Activated T-helper 2 cell treated with anti-CD3 and anti-CD28 coated beads, Interferon-gamma antibody, Interleukin-2, Interleukin-4, amounts not matched to agents 10 μg/mL and 5 μg/mL and 100 μg/mL, durations not matched to agents 14 hours and 24 hours and 36 hours (primary cell): ENCODE measurements at places on chromosomes 6 and 20. TPM values are rescaled to one million over a fixed set of nuclear protein-coding genes. Genes with fewer than 3 reads are reported as not detected.

The KCNK15 gene
- 0.16 and 0.34 TPM in 2 replicates for total RNA-seq

The OPN5 gene
- not detected in 2 replicates for total RNA-seq

The TMEM151B gene
- 0.05 TPM in 1 of 2 replicates, not detected in the other for total RNA-seq

DNA sequence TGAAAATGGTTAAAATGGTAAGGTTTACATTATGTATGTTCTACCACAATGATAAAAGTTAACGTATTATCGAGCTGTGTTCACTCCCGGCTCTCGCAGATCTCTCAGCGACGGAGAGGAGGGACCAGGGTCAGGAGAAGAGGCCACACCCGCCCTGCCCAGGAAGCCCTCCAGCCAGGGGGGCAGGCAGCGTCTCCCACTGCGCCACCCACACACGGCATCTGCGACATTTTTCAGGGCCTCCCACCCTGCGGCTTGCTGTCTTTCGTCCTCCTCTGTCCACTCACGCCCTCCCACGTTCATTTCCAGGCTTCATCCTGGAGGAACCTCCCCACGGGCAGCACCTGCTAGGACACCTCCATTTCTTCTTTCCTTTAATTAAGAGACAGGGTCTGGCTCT, 43.3 kb downstream of the ZBTB46 start:
- DNase-seq = no peak

- DNase-seq = no peak
Measured at GRCh38 chr6:129606664-129607063, 103.3 kb downstream of the ARHGAP18 start.

DNA sequence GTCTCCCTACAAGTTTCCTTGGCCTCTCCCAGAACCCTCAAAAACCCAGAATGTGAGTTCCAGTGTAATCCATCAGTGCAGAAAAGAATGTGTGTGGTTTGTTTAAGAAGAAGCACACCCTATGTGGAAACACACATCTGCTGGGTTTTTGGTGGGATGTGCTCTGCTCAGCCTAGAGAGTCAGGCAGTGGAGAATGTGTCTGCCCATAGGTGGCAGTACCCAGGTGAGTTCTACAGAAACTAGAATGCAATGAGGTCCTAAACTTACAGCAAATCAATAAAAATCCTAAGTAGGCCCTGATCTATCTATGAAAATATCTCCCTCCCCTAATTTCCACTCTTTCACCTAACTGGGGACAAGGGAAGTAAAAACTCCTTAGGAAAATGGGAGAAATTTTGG, 437.3 kb downstream of the DHX35 start:
- no peak for DNase-seq
